Dermis microvascular lymphatic vessel endothelial cell (primary cell): ENCODE measurements at places on chromosomes 4 and X. TPM values are rescaled to one million over a fixed set of nuclear protein-coding genes. Genes with fewer than 3 reads are reported as not detected.

- no peak for DNase-seq
Observed at GRCh38 chr4:152165846-152166245, 370.0 kb downstream of the FBXW7 start.

PRICKLE3 gene
- 3.0 and 4.4 TPM in 2 replicates for total RNA-seq

BCORL1 gene
- total RNA-seq = 1.7 and 4.2 TPM in 2 replicates

GRCh38 chrX:50117476-50117875 is 83.3 kb downstream of the AKAP4 start:
- no peak for DNase-seq

DNA sequence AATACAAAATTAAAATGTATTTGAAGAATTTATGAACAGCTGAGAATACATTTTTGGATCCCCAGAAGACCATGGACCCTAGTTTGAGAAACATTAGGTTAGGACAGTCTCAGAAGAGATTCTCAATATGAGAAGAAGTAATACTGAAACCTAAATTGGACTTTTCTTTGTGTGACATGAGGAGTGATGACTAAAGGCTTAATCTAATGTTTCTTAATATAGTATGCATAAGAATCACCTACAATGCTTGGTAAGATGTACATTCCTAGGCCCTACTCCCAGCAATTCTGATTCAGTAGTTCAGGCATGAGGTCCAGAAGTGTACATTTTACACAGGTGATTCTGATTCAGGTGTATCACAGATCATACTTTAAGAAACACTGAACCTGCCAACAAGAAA is 31.6 kb upstream of the HUWE1 start:
- DNase-seq = no peak
